ENCODE measurements at places on chromosomes 7 and 10. TPM values are rescaled to one million over a fixed set of nuclear protein-coding genes. Genes with fewer than 3 reads are reported as not detected.

DNA sequence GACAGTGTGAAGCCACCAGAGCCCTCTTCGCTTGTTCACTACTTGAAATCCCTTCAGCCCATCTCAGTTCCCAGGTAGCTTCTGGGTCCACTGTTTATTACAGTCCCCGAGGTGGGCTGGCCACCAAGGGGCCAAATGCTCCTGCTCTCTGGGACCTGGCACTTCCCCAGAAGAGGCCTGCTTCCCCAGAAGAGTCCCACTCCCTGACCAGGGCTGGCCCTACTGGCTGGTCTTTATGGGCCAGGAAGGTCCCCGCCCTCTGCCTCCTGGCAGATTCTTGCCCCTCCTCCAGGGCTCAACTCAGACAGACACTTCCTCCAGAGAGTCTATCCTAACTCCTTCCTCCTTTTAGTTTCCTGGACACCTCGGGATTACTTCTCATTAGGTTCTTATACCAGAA, 70.7 kb upstream of the LRRC18 start:
- DNase-seq, result no peak

DNA sequence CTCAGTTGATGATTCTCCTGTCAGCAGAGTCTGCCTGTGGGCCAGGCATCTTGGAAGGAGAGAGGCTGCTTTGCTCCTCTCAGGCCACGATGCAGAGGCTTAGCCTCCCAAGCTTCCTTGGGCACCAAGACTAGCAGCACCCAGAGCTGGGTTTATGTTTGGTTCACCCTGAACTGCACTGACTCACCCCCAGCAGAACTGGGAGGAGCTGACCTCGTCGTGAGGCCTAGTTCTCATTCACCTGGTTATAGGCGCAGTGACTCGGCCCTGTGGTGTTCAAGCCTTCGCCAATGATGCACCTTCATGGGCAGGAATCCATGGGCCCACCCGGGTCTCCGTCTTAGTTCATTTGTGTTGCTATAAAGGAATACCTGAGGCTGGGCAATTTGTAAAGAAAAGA, 122.0 kb upstream of the ZNF438 start:
- no peak for DNase-seq

DNA sequence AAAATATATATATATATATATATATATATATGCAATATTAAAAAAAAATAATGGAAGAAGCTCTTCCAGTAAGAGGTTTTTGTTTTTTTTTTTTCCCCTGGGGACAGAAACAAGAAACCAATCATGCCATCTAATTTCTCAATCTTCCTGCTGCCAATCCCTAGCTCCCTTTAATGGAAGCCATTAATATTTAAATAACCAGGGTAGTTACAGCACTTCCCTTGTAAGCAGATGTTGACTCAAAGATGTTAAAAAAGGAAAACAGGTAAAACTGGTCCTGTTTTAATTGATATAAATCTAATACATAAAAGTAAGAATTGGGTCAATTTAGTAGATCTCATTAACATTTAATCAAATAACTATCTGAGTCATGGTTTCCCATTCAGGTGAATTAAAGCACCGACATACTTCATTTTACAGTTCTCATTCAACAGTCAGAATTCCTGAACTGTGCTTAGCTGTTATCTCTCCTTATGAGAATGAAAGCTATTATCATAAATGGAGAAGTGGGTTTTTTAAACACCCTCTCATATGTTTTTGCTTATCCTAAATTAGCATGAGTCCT, 22.6 kb downstream of the CPVL start:
- DNase-seq, result no peak

GRCh38 chr7:120981888-120982615, 6.5 kb upstream of the CPED1 start:
- no peak for DNase-seq

- no peak for DNase-seq
Measured at GRCh38 chr10:44968500-44969400, 9.1 kb downstream of the RASSF4 start.

GRCh38 chr10:114577133-114577532, 80.9 kb downstream of the ABLIM1 start:
- no peak for DNase-seq

DNA sequence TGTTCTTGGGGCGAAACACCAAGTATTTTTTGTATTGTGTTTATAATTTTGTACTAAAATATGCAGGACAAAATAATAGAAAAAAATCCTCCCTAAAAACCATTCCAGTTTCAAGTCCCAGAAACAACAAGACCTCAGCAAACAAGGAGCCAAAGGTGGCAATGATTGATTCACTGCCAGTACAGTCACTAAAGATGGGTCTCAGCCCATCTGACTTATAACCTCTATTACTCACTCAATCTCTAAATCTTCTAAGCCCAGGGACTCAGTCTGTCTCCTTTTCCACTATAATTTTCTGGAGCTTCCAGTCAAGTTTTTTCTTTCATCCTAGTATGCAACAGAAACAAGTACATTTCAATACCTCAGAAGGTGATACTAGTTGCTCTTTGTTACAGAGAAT, 33.3 kb downstream of the SNX13 start:
- no peak for DNase-seq

DNA sequence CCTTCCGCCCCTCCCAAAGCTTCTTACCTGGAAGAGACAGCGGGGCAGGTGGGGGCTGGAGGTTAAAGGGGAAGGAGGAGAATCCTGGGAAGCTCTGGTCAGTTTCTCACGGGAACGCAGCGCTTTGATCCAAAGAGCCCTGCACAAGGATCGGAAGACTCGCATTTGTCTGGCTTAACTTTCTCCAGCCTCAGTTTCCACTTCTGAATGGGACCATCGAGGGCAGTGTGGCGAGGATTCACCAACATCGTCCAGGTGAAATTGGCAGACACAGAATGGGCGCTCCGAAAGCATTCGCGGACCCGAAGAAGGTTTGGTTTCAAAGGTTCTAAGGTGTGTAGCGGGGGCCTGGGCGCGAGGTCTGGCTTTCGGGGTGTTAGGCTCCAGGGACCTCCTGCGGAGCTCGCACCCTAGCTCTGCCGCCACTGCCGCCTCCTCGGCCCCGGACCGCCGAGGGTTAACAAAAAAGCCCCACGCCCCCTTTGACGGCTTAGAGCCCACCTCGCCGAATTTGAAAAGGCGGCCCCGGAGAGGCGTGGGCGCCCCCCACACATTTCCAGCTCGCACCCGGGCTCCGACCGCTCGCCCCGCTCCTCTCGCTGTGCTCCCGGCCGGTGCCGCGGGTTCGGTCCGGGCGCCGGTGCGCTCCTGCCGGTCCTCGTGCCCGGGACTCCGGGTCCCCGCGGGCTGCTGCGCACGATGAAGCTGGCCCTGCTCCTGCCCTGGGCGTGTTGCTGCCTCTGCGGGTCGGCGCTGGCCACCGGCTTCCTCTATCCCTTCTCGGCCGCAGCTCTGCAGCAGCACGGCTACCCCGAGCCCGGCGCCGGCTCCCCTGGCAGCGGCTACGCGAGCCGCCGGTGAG, at the start of gene COL26A1:
Gene COL26A1, plus strand, starts transcription at position 542 of the 862 bp plus-strand sequence. Its CDS starts 158 bp downstream, at position 700.
- DNase-seq, result no peak

DNA sequence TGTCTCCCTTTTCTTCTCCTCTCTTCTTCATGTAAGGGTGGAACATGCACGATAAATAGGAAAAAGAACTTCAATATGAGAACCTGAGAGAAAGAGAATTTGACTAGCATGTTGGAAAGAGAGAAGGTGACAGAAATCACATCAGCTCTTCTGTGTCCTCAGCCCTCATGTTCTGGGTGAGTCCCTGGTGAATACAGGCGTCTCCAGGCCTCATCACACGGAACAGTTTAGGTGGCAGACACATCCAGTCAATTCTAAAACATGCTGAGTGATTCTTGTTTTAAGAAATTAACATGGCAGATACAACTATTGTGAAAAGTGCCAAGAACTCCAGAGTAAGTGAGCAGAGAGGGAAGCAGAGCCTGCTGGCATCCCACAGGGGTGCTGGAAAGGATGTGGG, 96.1 kb downstream of the FAM107B start:
- DNase-seq, result no peak

DNA sequence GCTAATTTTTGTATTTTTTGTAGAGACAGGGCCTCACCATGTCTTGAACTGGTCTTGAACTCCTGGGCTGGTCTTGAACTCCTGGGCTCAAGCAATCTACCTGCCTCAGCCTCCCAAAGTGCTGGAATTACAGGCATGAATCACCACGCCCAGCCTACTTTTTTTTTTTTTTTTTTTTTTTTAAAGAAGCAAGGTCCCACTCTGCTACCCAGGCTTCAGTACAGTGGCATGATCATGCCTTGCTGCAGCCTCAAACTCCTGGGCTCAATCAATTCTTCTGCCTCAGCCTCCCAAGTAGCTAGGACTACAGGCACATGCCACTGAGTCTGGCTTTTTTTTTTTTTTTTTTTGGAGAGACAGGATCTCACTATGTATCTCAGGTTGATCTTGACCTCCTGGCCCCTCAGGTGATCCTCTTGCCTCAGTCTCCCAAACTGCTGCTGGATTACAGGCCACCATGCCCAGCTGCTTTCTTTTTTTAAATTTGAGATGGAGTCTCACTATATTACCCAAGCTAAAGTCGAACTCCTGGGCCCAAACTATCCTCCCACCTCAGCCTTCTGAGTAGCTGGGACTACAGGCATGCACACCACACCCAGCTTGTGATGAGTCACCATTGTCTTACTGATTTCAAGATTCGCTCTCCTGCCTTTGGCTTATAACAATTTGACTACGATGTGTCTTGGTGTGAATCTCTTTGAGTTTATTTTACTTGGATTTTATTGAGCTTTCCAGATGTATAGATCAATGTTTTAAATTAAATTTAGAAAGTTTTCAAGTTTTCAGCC, 9.0 kb downstream of the RPEL1 start:
- DNase-seq, result no peak

GRCh38 chr7:105122619-105123018, 108.6 kb downstream of the KMT2E start:
- no peak for DNase-seq

DNA sequence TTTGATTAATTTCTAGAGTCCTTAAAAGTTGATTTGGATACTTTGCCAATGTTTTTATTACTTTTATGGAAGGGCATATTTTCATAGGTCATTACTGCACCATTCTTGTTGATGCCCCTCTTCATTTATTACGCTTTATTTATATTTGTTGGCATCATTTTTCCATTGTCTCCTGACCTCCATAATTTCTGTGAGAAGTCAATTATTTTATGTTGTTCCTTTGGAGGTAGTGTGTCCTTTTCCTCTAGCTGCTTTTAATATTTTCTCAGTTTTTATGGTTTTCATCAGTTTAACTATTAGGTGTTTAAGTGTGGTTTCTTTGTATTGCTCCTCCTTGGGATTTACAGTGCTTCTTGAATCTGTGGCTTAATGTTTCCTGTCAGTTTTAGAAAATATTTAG, 134.9 kb downstream of the SAMD9 start:
- DNase-seq, result no peak

- no peak for DNase-seq
Measured at GRCh38 chr7:22717760-22718159, 9.2 kb upstream of the IL6 start.

- DNase-seq, result no peak
Measured at GRCh38 chr10:133237588-133238465, at the start of gene VENTX. VENTX (plus strand) TSS chr10:133237855; CDS start chr10:133237915, 60 bp downstream.

GRCh38 chr7:64300641-64301405, 12.9 kb upstream of the ZNF736 start:
- DNase-seq, result no peak

DNA sequence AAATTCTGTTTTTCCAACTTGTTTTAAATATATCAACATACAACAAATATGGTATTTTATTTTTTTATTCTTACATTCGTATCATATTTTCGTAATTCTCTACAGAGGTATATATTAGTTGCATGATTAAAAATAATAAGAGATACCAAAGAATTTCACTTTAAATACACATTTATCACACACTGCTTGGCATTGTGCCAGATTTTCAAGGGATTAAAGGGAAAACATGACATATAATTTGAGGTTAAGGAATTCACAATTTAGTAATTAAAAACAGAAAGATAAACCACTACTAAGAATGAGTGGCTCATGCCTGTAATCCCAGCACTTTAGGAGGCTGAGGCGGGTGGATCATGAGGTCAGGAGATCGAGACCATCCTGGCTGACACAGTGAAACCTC, 484.7 kb upstream of the SORCS1 start:
- DNase-seq, result no peak

DNA sequence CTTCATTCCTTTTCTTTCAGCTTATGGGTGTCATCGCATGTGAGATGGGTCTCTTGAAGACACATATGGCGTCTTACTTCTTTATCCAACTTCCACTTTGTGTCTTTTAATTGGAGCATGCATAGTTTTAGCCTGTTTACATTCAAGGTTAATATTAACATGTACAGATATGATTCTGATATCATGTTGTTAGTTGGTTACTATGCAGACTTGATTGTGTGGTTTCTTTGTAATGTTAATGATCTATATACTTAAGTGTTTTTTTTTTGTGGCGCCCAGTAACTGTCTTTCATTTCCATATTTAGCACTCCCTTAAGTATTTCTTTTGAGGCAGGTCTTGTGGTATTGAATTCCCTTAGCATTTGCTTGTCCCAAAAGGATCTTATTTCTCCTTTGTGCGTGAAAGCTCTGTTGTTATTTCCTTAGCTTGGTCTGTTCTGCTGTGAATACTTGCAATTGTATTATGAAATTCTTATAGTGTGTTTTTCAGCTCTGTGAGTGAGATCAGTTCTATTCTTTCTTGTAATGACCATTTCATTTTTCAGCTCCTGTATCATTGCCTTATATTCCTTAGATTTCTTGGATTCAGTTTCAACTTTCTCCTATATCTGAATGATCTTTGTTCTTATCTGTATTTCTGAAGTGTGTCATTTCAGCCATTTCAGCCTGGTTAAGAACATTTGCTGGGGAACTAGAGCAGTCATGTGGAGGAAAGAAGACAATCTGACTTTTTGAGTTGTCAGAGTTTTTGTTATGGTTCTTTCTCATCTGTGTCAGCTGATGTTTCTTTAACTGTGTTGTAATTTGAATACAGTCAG, 88.4 kb downstream of the ABCA13 start:
- no peak for DNase-seq

MMP21 gene
- not detected for total RNA-seq

LIPJ gene
- not detected for total RNA-seq

RBAK gene
- total RNA-seq, result 3.3 TPM

NCAPG2 gene
- total RNA-seq, result 37.7 TPM

FXYD4 gene
- total RNA-seq, result not detected

FMC1 gene
- 16.5 TPM for total RNA-seq
